ENCODE measurements at places on chromosomes 1 and 21.

DNA sequence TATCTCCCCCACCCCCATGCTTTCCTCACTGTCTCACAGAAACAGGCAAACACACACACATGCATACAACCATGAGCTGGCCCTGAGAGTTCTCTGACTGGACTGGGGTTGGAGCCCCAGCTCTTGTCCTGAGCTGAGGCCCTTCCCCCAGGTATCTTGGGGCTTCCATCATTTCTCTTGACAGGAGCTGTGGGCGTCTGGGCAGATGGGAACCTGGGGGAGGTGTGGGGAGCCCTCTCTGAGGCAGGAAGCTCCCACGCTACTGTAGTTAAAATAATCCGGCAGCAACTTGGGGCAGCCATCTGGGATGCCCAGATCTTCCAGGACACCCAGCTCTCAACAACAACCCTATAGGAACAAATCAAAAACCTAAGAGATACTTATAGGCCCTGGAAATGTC, 2.7 kb upstream of the KIF21B start:
- DNase-seq, result no peak

DNA sequence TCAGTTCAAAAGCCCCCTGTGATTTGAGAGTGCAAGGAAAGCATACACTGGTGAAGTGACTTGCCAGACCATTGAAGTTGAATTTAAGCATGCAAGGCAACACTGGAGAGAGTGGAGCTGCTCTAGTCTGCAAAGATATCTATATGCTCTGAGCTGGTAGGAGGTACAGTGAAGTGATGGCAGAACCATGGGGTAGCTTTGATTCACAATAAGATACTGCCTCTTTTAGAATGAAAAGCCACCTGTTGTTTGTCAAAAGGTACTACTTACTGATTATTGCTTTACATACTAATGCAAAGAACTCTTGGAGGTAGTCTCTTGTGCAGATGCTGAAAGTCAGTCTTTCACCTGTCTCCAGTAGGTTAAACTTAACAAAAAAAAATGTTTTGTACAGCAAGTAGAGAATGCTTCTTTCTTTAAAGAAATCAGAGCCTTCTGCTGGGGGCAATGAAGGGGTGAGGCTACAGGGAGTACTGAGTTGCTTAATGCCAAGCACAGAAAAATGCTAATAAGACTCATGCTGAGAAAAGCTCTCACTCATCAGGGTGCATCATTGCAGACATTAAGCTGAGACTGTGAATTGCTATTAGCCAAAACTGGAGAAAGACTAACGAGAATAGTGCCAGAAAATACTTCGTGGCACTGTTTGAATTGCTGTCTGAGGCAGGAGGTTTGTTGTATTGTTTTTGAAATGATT, 1150.5 kb upstream of the TMPRSS15 start:
- DNase-seq, result no peak

GRCh38 chr1:247542811-247543210, 6.1 kb upstream of the GCSAML start:
- no peak for DNase-seq

GRCh38 chr1:41658431-41659158, 174.1 kb upstream of the EDN2 start:
- no peak for DNase-seq

GRCh38 chr1:107862064-107862463, 102.9 kb downstream of the VAV3 start:
- DNase-seq, result no peak

DNA sequence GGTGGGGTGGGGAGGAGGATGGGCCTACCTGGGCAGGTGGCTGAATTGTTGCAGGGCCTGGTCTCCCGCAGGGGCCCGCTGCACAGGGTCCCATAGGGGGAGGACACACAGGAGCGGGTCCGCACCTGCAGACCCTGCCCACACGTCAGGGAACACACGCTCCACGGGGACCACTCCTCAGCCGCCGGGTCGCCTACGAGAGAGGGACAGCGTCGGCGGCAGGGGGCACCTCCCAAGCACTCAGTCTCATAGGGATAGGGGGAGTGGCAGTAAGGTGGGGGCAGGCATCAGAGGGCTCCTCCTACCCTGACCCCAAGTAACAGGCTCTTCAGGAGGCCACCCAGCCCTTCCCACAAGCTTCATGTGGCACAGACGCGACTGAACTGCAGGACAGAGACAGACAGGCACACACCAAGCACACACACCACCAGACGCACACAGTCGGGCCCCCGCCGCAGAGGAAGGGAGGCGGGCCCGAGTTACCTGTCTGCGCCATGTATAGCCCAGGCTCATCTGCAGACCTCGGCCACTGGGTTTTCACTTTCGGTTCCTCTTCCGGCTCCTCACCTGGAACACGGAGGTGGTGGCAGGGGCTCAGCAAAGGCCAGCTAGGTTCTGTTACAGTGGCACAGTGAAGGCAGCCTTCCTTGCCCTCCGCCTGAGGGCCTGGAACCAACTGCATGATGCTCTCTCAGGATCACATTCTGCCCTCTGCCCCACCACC, 19.8 kb downstream of the ADGRB2 start:
- DNase-seq, result no peak

DNA sequence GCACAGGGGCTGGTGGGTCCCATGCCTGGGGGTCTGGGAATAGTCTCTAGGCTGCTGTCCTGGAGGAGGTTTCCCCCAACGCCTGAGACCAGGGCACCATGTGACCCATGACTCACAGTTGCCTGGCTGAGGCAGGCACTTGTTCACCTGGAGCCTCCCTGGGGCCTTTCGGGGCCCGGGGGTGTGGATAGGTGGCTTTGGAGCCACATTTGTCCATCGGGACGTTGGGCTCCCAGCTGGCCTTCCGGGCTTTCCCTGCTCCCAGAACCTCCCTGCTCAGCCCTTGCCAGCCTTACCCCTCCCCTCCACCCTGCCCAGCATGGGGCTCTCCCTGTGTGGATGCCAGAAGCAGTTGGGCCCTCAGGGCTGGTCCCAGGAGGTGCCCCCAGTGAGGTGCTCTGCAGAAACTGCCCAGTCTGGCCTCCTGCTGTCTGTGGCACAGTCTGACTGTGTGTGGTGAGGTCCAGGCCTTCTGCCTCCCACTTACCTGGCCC, 14.2 kb downstream of the COL6A1 start:
- no peak for DNase-seq

DNA sequence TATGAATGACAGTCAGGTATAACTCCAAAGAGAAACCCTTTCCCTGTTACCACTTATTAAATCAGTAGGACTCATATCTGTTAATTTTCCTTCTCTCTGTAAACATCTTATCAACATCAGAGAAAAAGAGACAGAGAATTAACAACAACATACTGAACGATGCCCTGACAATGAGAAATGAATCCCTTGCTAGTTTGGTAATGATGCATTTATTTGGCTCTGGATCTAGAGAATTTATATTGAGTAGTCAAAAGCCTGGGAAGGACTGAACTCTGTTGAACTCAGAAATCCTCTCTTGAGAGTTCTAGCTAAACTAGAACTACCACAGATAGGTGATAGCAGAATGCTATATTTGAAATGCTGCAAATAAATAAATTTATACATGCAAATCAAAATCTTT, 325.6 kb downstream of the DISC1 start:
- no peak for DNase-seq

- no peak for DNase-seq
Observed at GRCh38 chr1:49059087-49059486, 282.4 kb upstream of the BEND5 start.

DNA sequence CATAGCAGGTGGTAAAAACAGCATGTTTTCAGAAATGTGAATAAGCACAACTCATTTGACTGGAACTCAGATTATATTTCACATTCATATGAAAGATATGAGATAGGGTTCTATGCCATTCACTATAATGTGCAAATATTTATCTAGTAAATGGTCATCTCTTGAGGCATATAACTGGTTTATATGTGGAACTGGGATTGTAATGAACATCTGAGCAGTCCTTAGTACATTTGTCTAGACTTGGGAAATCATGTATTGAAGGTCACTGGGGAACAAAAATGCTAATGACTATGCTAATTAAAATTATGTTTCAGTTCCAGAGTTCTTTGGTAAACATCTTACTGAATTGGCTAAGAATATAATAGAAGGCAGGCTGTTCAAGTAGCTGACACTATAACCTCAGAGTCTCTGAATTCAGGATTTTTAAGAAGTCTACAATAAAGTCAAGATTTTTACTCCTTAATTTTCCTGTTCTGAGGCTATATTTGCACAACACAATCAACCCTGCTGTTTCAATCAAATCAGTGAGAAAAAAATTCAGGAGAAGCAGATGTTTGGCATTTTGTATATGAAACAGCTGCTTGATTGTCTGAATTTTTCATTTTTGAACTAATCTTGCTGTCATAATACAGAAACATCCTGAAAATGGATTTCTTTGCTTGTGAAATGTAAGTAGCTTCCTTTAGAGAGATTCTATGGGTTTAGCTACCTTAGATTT, 244.8 kb upstream of the RGS18 start:
- no peak for DNase-seq

DNA sequence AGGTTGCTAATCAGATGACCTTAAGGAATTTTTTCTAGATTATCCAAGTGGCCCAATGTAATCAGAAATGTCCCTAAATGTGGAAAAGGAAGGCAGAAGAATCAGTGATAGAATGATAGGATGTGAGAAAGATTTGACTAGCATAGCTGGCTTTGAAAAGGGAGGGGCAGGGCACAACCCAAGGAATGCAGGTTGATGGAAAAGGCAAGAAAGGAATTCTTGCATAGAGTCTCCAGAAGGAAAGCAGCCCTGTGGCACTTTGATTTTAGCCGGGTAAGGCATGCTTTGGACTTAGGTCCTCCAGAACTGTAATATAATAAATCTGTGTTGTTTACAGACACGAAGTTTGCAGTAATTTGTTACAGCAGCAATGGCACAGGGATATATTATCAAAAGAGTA, 375.7 kb upstream of the B3GALT2 start:
- DNase-seq, result no peak

GRCh38 chr1:85991261-85991660, 165.3 kb downstream of the COL24A1 start:
- no peak for DNase-seq

GRCh38 chr1:162293073-162293692, 83.5 kb downstream of the SPATA46 start:
- no peak for DNase-seq

GRCh38 chr1:115428676-115429075, 90.6 kb upstream of the NGF start:
- DNase-seq, result no peak

GRCh38 chr1:62076286-62076685, 118.4 kb upstream of the L1TD1 start:
- DNase-seq, result no peak

DNA sequence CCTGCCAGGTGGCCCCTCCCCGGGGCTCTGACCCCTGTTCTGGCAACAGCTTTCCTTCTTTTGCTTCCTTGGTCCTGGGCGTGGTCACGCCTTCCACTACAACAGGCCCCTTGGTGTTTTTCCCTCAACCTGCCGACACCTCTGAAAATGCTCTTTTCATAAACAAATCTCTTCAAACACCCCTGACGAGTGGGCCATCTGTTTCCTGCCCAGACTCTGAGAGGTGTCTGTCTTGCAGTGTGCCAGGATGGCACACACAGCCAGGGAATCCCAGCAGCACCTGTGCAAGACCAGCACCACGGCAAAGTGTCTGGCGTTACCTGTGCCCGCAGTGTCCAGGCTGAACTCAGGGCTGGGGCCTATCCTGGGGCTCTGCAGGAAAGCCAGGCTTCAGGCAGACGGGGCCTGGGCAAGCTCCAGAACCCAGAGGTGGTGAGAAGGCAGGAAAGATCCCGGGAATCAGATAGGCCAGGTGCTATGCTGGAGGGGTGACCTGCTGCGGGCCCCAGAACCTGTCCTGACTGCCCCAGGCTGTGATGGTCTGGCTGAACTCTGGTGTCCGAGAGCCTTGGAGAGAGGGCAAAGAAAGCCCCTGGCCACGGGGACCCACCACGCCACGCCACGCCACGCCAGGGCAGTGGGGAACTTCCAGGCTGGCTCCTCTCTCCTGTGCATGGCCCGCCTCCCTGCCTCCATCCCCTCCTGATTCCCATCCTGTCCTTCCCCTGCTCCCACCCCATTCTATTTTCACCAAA, 88.9 kb downstream of the SIK1 start:
- no peak for DNase-seq

- DNase-seq, result no peak
Observed at GRCh38 chr1:94240822-94241221, 3.4 kb upstream of the ARHGAP29 start.
